Fibroblast of mammary gland (primary cell): ENCODE measurements at places on chromosomes 7 and 10.
A peak's percentile ranks its signal among the peaks of the same experiment; 100 is the strongest.

- DNase-seq = peak; percentile 35
These were observed 135.9 kb upstream of the PODXL start for GRCh38 chr7:131692131-131692960.

DNA sequence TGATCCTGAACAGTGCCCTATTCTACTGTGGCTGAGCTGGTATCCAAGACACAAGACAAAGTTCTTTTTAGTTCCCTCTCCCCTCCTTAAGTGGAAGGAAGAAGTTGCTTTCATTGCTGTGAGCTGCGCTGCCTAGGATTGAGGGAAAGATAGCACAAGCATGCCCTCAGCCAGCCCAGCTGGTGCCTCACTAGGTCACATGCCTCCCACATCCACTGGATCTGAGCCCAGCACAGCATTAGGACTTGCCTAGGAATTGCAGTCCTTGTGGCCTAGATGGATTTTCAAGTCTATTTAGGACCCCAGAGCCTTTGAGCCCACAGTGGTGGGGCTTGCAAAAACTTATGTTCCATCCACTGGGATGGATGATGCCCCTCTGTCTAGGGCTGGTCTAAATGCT is 214.2 kb downstream of the ZNF248 start:
- DNase-seq = no peak

GRCh38 chr10:114683593-114683992 is 25.5 kb upstream of the ABLIM1 start:
- DNase-seq = no peak

GRCh38 chr7:34064519-34065158 is 159.3 kb downstream of the BMPER start:
- peak; percentile 59 for DNase-seq

- peak; percentile 8 for DNase-seq
These were observed 3.2 kb downstream of the HPSE2 start for GRCh38 chr10:99232360-99232999.

- DNase-seq = no peak
These were observed 1.6 kb downstream of the CAPZA2 start for GRCh38 chr7:116863936-116864500.

DNA sequence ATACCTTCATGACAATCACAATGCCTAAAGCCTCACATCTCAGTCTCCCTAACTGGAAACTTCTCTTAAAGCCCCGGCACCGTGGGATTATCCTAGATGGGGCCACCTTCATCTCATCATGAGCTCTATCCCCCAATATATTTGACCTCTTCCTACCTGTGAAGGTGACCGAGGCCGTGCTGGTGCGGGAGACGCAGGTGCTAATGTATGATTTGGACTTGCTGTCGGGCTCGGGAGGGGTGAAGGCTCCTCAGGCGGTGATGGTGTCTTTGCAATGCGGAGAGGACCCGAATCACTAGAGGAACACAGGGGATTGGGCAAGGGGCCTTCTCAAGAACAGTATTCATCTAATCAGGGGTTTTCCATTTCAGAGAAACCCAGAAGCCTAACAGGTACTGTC is 168.4 kb downstream of the AMPH start:
- DNase-seq = no peak

GRCh38 chr7:132392713-132393112 is 183.6 kb downstream of the PLXNA4 start:
- DNase-seq = no peak

- DNase-seq = no peak
These were observed 46.9 kb downstream of the SPOCK2 start for GRCh38 chr10:72041491-72041890.

DNA sequence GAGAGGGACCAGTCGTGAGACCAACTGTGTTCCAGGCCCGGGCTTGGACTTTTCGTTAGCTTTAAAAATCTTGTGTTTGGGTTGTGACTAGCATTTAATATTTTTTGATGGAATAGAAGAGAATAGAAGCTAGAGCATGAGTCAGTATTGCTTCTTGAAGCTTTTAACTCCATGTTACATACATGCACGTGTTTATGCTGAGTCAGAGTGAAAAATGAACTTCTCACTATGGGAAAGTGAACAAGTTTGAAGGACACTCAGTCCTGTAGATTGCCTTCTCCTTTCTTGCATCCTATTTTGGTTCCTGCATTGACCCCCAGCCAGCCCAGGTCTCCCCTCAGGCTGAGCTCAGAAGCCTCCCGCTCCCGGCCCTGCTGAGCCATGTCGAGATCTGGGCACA is 31.8 kb downstream of the GHRHR start:
- peak; percentile 70 for DNase-seq

GRCh38 chr10:13792006-13792405 is 205.2 kb downstream of the PRPF18 start:
- no peak for DNase-seq
